NCI-H748 treated with DMSO at 0.1 percent for 48 hours (cell line): ENCODE measurements at places on chromosomes 5 and 9.

DNA sequence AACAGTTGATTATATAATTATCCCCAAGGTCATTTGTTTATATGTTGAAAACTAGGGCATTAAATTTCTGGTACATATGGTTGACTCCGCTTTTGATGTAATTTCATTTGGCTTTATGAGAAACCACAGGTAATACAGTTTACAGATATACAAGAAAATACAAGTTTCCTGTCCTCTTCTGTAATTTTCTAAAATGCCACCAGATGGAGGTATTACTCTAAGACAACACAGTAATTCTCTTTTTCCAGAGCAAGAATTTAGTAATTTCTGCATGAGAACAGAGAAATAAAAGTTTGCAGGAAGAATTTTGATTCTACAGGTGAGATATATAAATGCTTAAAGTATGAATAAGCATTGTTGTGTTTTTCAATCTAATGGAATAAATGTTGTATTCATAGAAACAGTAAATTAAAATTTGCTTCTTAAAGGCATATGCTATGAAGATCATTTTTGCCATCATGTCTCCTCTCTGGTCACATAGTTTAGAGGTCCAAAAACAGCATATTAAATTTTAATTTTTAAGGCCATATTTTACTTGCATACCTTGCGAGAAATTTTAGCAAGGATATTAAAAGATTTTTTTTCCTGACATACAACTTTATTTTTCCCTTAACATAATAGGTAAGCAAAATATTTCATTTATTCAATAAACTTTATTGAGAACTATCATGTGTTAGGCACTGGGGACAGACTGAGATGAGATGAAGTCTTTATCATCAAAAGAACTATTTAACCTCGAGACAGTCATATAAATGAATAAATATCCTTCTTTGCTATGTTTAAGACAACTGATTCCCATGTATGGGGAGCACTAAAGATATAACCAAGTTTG lies 22.7 kb downstream of the CHD1 start:
- DNase-seq: peak; percentile 16

GRCh38 chr9:2257248-2257929 lies 242.2 kb downstream of the SMARCA2 start:
- peak; percentile 14 for DNase-seq

DNA sequence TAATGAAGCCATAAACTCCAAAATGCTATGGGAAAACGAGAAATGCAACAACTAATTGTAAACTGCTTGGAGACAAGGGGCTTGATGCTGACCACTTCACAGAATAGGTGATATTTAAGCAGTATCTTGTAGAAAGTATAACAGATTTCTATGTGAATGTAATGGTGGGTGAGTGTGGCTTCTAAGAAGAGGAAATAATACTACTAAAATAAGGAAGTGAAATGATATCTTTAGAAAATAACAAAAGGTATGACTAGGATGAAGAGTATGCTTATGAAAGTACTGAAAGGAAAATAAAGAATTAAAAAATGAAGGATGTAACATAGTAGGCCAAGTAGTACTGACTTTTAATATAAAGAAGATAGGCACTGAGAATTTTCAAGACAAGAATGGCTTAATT lies 94.2 kb downstream of the AGTPBP1 start:
- DNase-seq: no peak

DNA sequence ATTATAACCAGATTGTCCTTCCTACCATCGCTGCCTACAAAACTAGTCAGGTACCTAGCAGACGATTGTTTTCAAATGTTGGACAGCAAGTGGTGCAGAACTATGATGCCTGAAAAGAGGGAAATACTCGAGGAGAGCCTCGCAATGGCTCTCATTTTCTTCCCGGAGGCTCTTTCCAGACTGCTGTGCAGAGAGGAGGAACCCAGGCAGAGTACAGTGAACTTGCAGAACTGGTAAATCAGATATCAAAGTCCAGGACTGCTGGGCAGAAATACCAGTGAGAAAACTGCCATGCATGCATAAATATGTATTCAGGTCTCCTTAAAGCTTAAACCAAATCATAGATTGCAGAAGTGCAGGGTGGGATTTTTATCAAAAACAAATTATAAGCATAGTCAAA lies 26.4 kb upstream of the UGT3A1 start:
- no peak for DNase-seq

- no peak for DNase-seq
Observed at GRCh38 chr5:27465140-27465539, 426.8 kb upstream of the CDH9 start.

DNA sequence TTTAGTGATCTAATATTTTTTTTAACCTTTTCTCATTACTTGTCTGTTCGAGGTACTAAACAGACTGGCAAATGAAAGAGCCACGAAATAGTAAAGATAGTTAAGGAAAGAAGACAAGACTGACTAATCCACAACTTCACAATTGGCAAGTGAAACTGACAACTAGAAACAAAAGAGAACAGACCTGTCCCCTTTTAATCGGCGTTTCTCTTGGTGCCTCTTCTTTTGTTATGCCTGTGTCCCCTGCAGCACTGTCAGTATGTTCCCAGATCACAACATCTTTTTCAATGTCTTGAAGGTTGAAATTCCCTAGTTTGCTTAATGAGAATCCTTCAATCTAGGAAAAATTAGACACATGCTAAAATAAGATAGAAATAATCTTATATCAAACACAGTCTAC lies 26.1 kb downstream of the TUT7 start:
- no peak for DNase-seq

DNA sequence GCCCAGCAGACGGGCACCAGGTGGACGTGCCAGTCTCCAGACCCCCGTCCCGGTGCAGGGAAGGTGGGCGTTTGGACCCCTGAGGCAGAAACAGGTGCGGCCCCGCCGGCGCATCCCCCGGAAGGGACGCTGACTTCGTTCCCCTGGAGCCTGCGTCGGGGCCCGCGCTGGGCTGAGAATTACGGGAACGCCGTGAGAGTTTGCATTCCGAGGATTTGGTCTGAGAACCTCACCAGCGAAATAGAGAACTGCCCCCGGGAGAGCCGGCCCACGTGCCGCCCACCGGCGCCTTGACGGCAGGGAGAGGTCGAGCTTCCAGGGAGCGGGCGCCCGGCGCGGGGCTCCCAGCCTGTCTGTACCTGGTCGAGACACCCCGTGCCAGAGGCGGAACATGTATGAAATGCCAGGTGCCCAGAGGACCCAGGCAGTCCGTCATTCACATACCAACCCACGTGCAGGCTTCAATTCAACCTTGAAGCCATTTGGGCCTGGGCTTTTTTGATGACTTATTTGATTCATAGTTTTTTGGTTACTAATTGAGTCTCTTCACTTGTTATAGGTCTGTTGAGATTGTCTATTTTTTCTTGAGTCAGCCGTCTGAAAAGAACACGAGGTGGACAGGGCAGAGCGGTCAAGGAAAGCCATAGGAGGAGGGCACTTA lies 877 bp upstream of the CAMSAP1 start:
- no peak for DNase-seq

DNA sequence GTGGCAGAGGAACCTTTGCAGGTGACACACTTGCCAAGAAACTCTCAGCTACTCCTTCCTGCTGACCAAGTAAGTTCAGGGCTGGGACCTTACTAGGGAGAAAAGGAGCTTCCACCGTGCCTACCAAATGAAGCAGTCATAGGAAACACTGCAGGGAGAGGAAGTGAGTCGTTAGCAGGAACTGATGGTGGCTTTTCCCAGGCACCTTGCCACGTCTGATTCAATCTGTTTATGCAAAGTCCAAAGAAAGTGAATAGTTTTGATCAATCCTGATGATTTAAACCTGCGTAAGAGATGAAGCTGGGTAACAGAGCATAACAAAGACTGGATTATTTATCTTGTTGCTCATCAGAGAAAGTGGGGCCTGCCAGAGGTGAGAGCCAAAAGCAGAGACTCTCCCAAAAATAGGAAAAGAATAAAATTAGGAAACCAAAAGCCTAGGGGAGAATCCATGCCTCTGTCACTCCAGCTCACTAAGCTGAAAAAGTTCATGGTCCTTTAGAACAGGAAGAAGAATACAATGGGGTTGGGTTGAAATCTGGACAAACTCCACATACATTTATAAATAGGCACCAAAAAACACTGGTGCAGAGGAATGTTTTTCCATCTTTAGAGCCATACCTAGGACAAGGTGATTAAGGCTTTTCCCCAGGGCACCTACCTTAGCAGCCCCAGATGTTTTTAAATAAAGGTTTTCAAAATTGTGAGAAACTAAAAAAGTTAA lies 9.3 kb upstream of the PFDN1 start:
- DNase-seq: no peak

- no peak for DNase-seq
Observed at GRCh38 chr9:33177639-33178038, 10.5 kb upstream of the B4GALT1 start.

DNA sequence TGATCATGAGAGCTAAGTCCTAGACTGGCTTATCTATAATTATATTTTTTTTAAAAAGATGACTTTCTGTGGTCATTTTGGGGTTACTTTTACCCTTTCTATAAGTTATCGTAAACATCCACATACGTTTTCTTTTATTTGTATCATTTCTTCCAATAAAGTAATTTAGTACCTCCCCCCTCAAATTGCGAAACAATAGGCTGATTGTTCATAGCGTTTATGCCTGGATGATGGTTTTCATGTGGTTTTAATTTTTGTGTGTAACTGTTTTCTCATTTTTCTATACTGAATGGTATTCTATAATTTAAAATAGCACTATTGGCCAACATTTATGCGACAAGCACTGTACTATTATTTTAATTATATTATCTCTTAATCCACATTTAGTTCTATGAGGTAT lies 44.5 kb downstream of the SMC5 start:
- DNase-seq: no peak

DNA sequence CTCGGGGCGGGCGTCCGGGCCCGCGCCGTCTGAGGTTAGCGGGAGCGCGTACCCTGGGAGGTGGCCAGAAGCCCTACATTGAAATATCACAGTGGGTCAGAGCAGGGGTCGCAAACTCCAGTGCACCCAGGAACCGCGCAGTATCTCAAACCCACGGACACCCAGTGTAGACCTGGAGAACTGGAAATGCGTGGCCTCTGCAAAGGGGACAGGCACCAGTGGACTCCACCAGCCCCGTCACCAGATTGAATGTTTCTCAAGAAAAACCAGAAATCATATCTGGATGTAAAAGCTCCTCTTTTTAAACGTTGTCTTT lies 117.6 kb upstream of the SMIM23 start:
- DNase-seq: no peak

GRCh38 chr5:58318468-58318867 lies 141.4 kb downstream of the PLK2 start:
- DNase-seq: no peak

DNA sequence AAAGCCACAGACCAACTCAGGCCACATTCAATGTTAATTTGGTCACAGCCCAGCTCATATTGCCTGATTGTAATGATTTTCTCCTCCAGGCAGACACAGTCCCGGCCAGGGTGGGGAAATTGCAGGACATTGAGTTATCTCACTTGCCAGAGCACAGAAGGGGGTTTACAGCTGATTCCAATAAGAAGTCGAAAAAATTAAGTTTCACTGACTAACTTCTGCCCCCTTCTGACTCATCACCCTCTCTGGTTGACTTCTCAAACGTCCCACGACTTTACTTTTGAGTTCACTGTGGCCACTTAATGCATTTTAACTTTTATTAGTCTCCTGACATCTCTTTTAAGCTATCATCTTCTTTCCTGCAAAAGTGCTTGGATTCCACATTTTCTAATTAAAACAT lies 321.4 kb upstream of the WWC1 start:
- DNase-seq: no peak

- DNase-seq: no peak
Observed at GRCh38 chr9:82126256-82126655, 137.7 kb downstream of the SPATA31D1 start.

GRCh38 chr5:5638211-5638610 lies 215.7 kb downstream of the ICE1 start:
- no peak for DNase-seq

DNA sequence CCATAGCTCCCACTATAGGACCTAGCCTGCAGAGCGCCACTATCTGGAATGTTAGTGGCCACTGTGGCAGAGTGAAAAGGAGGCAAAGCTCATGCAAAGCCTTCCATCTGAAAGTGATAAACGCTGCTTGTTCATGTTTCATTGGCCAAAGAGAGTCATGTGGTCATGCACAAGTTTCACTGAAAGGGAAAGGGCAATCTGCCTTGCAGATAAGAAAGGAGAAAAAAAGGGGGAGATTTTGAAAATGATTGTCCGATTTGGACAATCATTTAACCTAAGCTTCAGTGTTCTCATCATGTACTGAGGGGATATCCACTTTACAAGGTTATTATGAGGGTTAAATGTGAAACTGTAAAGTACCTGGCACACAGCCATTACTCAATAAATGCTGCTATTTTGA lies 9.0 kb upstream of the MOB3B start:
- DNase-seq: no peak

- DNase-seq: no peak
Observed at GRCh38 chr9:136697146-136697820, 10.0 kb upstream of the AGPAT2 start.

DNA sequence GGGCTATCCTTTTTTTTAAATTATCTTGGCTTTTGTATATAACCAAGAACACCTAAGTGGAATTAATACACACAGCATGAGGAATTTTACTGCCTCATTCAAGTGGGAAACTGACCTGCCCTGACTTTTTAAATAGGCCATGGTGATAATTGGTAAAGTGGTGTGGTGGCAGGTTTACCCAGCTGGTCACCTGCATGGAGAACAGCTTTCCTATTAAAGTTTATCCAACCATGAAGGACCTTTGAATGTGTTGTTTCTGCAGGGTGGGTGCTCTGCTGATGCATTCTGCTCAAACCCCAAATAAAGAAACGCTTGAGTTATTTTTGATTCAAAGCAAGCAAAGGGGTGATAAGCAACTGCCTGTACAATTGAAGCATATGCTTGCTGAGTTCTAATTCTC lies 261.0 kb upstream of the GRIN3A start:
- peak; percentile 81 for DNase-seq

- DNase-seq: no peak
Observed at GRCh38 chr5:4022056-4022670, 426.5 kb downstream of the IRX1 start.

- DNase-seq: no peak
Observed at GRCh38 chr5:168305281-168305680, 13.8 kb downstream of the WWC1 start.

DNA sequence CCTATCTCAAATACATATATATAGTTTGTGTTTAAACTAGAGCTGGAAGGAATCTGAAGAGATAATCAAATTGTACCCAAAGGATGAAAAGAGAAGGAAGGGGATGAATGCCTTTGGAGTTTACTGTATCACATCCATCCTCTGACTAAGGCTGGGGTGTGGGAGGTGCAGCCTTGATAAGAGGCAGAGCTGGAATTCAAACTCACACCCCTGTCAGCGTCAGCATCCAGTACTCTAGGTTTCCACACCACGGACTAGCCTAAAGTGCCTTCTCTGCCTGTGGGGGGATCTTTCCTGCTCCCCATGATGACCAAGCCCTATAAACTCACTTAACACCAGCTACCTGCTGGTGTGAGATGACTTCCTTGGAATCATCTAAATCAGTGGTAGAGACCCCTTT lies 48.1 kb downstream of the EPB41L4B start:
- no peak for DNase-seq
